ENCODE measurements at places on chromosomes 5 and 9. TPM values are rescaled to one million over a fixed set of nuclear protein-coding genes. Genes with fewer than 3 reads are reported as not detected.

The SHROOM1 gene
- total RNA-seq, result 5.2 TPM

The RNF180 gene
- total RNA-seq, result 43.2 TPM

The BASP1 gene
- 193 TPM for total RNA-seq

The FSD1L gene
- 43.7 TPM for total RNA-seq

The PSAT1 gene
- 35.4 TPM for total RNA-seq

The LHX3 gene
- total RNA-seq, result 18.5 TPM

The ADGRV1 gene
- total RNA-seq, result 287 TPM

The IFNA14 gene
- total RNA-seq, result not detected

The IL31RA gene
- 1.0 TPM for total RNA-seq

The STPG3 gene
- total RNA-seq, result not detected

The ADAMTS12 gene
- total RNA-seq, result 28.0 TPM

The OR1Q1 gene
- total RNA-seq, result not detected

The MARCHF11 gene
- 2.1 TPM for total RNA-seq

The C9orf153 gene
- total RNA-seq, result 1.2 TPM

The PTPRD gene
- 244 TPM for total RNA-seq
